ENCODE measurements at places on chromosomes 5 and 9.

- no peak for DNase-seq
Measured at GRCh38 chr5:119031011-119031886, 39.6 kb upstream of the DMXL1 start.

GRCh38 chr9:23254404-23255184, 571.4 kb downstream of the ELAVL2 start:
- no peak for DNase-seq

DNA sequence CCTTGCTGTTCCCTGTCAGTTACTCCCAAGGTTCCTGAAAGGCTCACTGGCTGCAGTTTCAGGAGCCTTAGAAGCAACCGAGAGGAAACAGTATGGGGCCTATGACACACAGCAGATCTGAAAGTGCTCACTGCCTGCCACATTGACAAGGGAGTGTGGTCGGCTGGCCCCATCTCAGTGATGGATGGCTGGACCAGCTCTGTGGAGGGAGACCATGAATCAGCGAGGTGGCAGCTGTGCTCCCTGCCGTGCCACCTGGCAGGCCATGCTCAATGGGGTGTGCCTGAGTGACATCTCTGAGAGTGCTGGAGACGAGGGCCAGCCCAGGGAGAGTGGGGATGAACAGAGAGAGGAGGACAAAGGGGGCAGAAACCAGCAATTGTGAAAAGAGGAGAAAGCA, 49.1 kb downstream of the DOCK2 start:
- no peak for DNase-seq

DNA sequence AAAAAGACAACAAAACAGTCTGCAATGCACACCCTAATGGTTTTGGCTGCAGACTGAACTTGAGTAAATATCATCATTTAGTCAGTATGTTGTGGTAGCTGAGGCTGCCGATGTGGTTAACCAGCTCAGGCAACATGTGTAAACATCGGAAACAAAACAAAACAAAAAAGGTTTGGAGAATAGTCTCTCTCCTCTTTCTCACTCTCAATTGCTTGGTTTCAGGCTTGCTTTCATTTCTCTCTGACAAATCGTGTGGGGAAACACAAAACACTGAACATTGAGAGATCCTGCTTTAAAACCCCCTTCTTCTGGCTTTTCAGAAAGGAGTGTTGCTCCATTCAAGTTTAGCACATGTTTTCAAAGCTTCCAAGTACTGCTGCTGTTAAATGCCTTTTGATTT, 453.3 kb downstream of the BNC2 start:
- DNase-seq: no peak

DNA sequence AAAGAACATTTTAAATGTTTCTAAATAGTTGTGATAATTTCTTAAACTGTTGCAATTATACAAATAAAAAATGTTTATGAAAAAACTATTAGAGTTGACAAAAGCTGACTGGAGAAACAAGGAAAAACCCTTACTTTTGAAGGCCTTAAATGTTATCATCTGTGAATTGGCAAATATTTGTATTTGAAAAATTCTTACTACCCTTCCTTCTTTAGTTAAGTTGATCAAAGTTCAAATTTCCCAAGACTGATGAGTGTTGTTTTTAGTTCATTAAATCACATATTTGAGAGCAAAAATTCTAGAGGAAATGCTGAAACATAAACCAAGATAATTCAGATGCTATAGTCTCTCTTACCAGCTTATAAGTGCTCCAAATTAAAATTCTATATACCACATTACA, 2.6 kb upstream of the SLC35D2 start:
- no peak for DNase-seq

GRCh38 chr9:2874001-2874750, 30.3 kb upstream of the PUM3 start:
- DNase-seq: no peak

DNA sequence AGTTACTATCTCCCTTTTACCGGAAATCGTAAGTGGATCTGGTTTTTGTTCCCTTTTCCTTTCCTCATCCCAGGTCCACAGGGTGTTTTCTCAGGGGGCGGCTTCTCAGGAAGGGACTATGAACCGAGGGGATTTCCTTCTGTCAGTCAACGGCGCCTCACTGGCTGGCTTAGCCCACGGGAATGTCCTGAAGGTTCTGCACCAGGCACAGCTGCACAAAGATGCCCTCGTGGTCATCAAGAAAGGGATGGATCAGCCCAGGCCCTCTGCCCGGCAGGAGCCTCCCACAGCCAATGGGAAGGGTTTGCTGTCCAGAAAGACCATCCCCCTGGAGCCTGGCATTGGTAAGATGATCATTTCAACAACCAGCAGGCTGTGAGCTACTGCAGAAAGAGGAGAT, 75.8 kb downstream of the GOLPH3 start:
- DNase-seq: no peak

GRCh38 chr9:83291196-83291595, 228.3 kb upstream of the RASEF start:
- no peak for DNase-seq

DNA sequence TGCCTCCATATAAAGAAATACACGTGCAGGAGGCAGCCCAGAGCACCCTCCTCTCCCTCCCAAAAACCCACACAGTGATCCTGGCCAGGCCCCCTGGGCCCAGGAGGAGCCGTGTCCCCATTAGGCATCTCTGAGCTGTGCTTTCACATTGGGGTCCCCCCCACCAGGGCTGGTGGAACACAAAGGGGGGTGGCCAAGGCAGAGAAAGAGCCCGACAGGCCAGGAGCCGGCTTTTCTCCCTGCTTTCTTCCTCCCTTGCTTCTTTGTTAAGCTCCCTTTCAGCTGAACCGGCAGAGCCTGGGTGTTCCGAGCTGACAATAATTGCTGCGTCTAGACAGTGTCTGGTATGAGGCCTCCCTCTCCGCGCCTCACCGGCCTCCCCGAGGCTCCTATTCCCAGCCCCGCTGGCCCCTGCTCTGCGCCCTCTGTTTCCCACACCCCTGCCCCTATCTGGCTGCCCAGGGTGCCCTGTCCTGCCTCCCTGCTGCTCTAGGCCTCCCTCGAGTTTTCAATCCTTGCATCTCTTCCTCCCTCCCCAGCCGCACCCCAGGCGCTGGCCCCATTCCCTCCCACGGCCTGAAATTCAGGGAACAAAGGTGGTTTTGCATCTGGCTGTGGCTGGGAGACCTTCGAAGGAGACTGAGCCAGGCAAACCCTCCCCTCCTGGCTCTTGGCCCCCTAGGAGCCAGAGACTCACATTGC, 120.6 kb downstream of the C9orf50 start:
- no peak for DNase-seq

- DNase-seq: no peak
Measured at GRCh38 chr9:71766663-71767062, 1.6 kb downstream of the CEMIP2 start.

- no peak for DNase-seq
Measured at GRCh38 chr5:136056771-136057335, 28.1 kb downstream of the TGFBI start.

- no peak for DNase-seq
Measured at GRCh38 chr9:92324431-92324830, 719 bp downstream of the NOL8 start.

GRCh38 chr5:135157421-135158313, 123.6 kb upstream of the PITX1 start:
- no peak for DNase-seq

DNA sequence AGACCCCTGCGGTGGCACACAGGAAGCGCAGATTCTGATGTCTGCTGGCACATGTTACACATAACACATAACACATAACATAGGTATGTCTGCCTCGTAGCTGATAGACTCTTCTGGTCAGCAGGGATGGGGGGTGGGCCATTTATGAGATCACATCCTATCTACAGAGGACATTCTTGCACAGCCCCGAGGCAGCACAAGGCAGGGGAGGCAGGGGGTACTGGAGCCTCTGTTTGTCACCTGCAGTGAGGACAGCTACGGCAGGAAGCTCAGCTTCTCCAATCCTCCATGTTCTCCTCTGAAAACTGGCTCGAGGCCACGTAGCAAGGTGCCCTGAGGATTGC, 16.7 kb upstream of the MED10 start:
- no peak for DNase-seq

DNA sequence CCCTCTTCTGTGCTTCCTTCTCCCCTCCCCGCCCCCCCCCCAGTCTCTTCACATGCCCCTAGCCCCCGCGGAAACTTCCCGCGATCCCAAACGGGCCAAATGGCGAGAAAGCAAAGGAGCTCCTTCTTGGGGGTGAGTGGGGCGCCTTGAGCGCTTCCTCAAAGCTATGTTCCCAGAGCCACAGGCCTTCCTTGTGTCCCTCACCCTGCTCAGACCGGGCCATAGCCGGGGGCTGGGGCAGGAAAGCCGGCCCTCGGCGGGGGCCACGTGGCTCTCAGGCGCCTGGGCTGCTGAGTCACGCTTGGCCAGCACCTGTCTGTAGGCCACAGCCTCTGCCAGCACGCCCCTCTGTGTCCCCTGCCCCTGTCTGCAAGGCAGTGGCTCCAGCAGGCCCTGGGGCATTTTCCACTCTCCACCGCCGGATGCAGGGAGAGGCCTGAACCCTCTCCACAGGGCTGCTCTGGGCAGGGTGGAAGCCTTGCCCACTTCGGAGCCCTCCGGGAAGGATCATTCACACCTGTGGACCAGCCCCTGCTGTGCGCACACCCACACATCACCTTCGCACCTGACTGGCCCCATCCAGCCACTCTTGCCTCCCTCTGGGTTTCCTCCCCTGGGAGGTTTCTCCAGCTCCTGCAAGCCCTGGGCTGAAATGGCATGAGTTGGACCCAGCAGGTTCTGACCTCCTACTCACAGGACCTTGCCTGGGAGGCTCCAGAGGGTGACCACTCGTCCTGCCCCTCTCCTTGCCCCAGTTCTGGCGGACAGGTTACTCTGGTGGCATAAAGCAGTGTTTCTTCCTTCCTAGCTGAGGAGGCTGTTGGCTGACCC, 1.2 kb upstream of the SQSTM1 start:
- no peak for DNase-seq

DNA sequence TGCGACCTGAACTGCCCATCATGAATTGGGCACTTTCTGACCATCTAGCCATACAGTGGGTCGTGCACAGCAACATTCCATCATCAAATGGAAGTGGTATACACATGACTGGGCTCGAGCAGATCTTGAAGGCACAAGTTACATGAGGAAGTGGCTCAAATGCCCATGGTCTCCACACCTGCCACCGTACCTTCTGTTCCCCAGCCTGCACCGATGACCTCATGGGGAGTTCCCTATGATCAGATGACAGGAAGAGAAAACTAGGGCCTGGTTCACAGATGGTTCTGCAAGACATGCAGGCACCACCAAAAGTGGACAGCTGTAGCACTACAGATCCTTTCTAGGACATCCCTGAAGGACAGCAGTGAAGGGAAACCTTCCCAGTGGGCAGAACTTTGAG, 21.8 kb downstream of the MTMR12 start:
- DNase-seq: no peak

GRCh38 chr5:56598941-56599340, 216.4 kb upstream of the MAP3K1 start:
- no peak for DNase-seq

GRCh38 chr5:105057001-105057436, 1494.4 kb upstream of the NUDT12 start:
- no peak for DNase-seq

- no peak for DNase-seq
Measured at GRCh38 chr9:134633362-134634142, 8.1 kb upstream of the COL5A1 start.

- DNase-seq: no peak
Measured at GRCh38 chr9:7439355-7439995, 360.1 kb downstream of the DMAC1 start.

DNA sequence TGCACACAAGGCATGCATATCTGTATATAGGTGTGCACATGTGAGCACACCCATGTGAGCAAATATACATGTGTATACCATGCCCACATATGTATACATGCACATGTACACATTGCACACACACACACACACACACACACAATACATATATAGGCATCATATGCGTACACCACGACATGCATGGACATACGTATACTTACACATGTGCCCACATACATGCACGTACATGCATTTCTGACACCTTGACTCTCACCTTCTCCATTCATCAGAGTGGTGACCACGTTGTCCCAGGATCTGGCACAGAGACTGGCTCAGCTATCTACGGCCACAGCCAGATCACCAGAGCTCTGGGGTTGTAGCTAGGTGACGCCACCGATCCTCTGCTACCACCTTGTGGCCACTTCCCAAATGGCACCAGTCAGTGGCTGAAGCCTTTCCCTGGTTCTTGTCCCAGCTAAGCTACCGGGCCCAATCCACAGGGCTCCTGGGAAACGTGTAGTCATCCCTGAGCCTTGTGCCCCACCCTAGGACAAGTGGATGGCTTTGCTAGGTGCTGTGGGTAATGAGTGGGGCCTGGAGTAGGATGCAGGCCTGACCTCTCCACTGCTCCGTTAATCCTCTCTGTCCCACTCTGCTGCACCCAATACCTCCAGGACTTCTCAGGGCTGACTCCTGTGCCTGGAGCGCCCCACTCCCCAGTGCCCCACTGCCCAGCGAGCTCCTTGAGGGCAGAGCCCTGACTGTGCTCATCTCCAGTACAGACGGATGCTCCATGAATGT, 194.4 kb downstream of the RGS3 start:
- peak; percentile 67 for DNase-seq

DNA sequence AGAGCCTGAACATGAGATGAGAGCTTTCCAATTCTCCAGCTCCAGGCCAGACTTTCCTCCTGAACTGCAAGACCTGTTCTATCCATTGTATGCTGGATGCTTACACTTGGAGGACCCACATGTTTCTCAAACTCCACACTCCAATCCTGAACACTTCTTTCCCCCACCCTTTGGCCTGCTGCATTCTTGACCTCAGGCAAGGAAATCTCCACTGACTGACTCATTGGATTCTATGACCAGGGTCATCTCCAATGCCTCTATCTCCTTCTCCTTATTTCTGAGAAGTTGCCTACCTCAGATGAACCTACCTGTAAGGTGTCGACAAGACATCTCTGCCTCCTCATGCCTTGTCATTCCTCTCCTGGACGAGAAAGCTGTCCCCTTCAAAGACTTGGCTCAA, 153.6 kb downstream of the CRB2 start:
- DNase-seq: no peak

DNA sequence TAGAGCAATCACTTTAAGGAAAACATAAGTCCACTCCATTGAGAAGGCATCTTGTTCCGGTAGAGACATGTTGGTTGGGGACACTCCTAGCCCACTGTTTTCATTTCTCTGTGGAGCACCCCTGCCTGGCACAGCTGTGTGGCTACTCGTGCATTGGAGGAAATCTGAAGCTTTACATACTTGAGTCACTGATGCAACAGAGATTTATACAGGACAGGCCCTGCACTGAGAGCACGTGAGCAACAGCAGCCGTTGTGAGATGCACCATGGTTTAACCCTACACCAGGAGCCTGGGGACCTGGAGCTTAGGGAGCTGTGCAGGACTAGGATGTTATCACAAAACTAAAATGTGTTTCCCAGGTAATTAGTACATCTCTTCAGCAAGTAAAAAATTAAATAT, 230.7 kb upstream of the IRX1 start:
- DNase-seq: no peak
